CD4-positive, alpha-beta T cell treated with Interleukin-17A for 1 hour (primary cell): ENCODE measurements at places on chromosomes 5 and 9.
A peak's percentile ranks its signal among the peaks of the same experiment; 100 is the strongest.

DNA sequence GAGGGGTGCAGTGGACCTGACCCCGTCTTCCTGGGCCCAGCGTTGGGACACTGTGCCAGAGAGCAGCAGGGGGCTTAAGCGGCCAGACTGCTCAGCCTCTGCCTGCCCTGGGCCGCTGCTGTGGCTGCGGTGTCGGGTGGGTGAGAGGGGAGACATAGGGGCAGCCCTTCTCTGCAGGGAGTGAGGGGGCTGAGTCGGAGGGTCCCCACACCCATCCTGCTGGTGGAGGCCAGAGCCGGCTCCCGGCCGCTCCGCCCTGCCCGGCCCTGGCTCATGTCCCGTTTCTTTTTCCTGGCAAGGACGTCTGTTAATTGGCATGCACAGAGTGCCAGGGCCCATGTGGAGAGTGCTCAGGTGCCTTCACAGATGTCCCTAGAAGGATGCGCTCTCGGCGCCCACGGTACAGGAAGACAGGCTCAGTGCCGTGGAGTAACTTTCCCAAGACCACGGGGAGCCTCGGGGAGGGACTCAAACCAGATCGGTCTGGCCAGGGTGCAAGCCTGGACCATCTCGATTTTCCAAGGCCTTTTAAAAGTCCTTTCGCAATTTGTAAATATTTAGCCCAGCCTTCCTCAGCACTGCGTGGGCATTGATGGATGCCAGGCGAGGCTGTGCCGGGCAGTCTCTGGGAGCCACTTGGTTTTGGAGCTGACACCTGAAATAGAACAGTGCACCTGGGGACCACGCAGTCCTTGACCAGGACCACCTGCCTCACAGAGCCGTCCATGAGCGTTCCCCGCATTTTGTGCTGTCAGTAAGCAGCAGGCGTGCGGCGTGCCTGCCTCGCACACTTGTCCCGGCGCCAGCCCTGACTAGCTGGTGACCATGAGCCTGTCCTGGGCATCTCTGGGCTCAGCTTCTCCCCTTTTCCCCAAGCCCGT lies 60.9 kb downstream of the RXRA start:
- DNase-seq: no peak

GRCh38 chr5:14869668-14870164 lies 1.9 kb downstream of the ANKH start:
- DNase-seq: peak; percentile 21

- no peak for DNase-seq
Observed at GRCh38 chr5:135353952-135354721, 44.9 kb downstream of the MACROH2A1 start.

GRCh38 chr5:71621268-71621667 lies 34.1 kb downstream of the MCCC2 start:
- no peak for DNase-seq

DNA sequence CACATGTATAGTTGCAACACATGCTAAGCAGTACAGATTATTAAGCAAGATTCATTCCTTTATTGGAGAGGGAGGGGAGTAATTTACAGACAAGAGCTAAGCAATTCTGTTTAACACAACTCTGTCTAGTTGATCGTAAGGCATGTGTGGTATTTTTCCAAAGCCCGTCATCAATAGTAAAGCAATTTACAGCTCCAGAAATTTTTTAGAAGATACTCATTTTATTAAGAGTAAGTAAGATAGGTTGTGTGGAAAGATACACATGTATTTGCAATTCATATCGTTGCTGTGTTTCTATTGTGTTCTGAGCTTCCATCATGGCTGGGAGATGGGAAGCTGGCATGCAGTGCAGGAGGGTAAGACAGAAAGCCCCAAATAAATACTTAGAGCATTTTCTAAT lies 289.2 kb upstream of the TMEM161B start:
- DNase-seq: no peak

DNA sequence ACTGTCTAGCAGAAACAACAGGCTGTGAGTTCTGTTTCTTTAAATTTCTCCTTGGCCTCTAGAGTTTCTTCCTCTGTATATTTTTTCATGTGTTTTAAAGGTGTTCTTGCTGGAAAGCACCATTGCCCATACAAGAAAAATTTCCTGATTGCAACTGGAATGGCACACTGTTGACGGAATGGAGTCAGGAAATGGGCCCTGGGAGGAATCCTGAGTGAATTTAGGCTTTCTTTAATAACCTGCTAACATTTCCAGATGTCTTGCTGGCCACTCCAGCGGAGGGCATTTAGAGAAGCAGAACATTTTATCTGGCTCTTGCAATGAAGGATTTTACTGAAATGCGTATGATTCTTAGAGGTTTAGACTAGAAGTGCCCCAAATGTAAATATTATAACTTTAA lies 736.3 kb downstream of the TAF11L14 start:
- DNase-seq: no peak

DNA sequence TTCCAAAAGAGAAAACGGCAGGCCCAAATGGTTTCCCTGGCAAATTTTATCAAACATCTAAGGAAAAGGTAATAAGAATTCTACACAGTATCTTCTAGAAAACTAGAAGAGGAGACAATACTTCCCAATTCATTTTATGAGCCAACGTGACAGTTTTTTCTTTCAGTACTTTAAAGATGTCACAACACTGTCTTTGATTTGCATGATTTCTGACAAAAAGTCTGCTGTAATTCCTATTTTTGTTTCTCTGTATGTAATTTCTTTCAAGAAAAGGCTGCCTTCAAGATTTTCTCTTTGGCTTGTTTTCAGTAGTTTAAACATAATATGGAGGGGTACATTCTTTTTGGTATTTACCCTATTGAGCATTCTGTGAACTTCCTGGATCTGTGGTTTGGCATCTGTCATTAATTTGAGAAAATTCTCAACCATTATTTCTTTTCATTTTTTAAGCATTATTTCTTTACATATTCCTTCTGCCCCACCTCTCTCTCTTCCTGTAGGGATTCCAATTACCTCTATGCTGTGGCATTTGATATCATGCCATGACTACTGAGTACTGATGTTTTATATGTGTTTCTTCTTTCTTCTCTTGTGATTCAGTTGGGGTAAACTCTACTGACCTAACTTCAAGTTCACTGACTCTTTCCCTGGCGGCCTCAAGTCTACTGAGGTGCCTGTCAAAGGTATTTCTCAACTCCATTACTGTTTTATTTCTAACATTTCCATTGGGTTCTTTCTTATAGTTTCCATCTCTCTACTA lies 32.2 kb downstream of the ANKS6 start:
- DNase-seq: no peak

DNA sequence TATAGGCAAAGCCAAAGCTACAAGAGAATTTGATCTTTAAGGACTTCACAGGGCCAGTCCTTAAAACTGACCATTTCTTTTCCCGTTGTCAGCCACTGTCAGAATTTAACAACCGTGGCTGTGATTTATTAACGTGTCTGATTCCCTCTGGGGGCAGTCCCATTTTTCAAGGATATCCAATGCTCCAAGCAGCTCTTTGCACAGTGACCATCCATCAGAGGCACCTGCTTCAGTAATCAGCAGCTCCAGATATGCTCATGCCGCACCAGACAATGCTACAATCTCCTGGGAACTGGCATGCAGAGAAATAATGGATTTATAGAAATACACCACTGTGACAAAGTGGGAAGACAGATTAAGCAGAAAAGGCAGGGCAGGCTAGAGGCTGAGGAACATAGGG lies 163.3 kb upstream of the PPP1R2B start:
- DNase-seq: no peak

GRCh38 chr5:132298298-132299212 lies 4.4 kb downstream of the SLC22A4 start:
- DNase-seq: no peak

- no peak for DNase-seq
Observed at GRCh38 chr5:134148316-134148715, 28.4 kb downstream of the SKP1 start.
